ENCODE measurements at places on chromosomes 12 and 14. TPM values are rescaled to one million over a fixed set of nuclear protein-coding genes. Genes with fewer than 3 reads are reported as not detected.

TMEM63C gene
- total RNA-seq: 3.6 TPM

DNA sequence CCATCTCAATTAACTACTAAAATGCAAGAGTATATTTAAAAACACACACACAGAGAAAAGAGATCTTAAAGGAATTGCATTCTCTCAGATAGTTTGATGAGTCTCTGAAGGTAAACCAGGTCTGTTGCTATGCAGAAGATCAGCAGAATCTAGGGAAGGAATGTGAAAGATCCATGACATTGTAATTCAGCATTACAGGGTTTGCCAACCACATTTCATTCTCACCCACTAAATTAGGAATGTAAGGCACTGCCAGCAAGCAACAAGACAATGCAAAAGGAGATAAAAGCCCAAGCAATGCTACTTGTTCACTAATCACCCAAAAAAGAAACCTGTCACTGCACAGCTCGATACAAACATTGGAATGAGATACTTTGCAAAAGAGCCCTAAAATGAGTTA is 106.3 kb downstream of the LRIG3 start:
- no peak for DNase-seq
- no peak overlapping the region for H3K27ac ChIP-seq
- no peaks in the 10 kb centered on the region for H3K36me3 ChIP-seq
- H3K4me1 ChIP-seq: no peaks in the 10 kb centered on the region

GRCh38 chr12:13197032-13197431 is 506 bp downstream of the EMP1 start:
- no peaks in the 10 kb centered on the region for H3K36me3 ChIP-seq
- no peak for DNase-seq
- peaks cover 7% of the 10 kb centered on the region for H3K27me3 ChIP-seq
- H3K4me1 ChIP-seq: peaks cover 27% of the 10 kb centered on the region

GRCh38 chr12:5510251-5510805 is 78.4 kb downstream of the NTF3 start:
- H3K4me1 ChIP-seq: no peaks in the 10 kb centered on the region
- H3K4me3 ChIP-seq: no peak overlapping the region
- H3K27me3 ChIP-seq: peaks cover 10% of the 10 kb centered on the region
- DNase-seq: no peak
